Fibroblast of skin of right quadriceps (primary cell): ENCODE measurements at places on chromosomes 5 and 9.

- peak; percentile 90 for DNase-seq
These were observed 6.3 kb downstream of the RAPGEF1 start for GRCh38 chr9:131733541-131734061.

DNA sequence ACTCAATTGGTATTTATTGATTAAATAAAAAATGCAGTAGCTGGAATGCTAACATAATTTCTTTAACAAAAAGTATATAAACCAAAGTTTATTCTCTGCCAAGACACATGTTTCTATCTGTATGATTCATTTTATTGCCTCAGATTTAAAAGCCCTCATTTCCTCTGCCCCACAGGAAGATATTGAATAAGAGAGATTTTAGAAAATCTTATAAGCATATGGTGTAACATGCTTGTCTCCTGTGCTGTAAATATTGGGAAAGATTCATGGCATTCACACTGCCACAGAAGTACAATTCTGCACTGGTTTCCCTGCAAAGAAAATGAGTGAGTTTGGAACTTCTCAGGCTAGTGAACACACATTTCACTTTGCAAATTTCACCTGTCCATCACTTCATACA is 134.9 kb upstream of the FBXL7 start:
- peak; percentile 43 for DNase-seq

- DNase-seq = peak; percentile 85
These were observed 654.2 kb downstream of the TLE1 start for GRCh38 chr9:81035171-81035570.

DNA sequence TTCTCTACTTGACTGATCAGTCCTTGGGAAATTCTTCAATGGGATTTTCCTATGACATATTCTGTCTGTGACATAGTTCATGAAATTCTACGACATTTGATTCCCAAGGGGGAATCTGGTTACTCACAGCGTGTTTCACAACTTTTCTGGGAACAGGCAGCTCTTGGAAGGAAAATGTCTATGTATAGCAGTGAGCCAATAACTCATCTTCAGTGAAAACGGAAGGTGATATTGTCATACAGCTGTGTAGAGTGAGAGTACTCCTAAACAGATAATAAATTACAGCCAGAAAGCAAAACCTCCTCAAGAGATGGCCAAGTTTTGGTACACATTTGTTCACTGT is 91.4 kb downstream of the C9orf152 start:
- peak; percentile 97 for DNase-seq

GRCh38 chr9:132572921-132573320 is 9.5 kb upstream of the BARHL1 start:
- no peak for DNase-seq

GRCh38 chr5:57725658-57726504 is 243.3 kb upstream of the ACTBL2 start:
- DNase-seq = peak; percentile 52

DNA sequence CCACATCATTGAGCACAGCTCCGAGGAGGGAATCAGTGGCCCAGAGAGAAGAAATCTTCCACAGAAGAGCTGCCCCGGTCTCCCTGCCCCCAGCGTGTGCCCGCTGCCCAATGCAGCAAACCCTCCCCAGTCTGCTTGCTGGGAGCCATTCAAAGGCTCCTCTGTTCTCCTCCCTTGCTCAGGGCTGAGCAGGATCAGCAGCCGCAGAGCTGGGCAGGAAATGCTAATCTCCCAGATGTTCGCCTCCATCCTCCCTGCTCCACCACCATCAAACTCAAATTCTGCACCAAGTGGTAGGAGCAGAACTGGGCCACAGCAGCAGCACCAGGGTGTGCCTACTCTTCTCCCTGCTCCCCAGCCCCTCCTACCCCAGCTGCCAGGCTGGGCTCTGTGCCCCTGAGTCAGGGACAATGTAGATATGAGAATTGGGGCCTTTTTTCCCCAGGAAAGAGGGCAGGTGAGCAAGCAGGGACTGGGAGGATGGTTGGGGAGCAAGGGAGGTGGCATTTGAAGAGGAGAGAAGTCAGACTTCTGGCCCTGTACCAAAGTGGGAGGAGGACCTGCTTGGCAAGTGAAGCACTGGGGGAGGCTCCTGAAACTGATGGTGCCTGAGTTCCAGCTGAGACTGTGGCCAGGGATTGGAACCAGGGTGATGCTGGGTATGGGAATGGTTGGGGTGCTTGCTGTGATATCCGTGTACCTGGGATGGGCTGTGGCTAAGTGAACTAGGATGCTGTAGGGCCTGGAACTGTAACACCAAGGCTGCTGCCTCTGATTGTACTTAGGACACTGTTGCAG is 1.9 kb upstream of the PCDH1 start:
- DNase-seq = no peak
